BE2C (cell line): ENCODE measurements at places on chromosomes 1 and 21.

- DNase-seq, result no peak
Measured at GRCh38 chr1:75166821-75167220, 32.6 kb downstream of the LHX8 start.

GRCh38 chr1:25033828-25034705 is 104.0 kb upstream of the RUNX3 start:
- DNase-seq, result no peak

- DNase-seq, result no peak
Measured at GRCh38 chr1:172287208-172287607, 133.3 kb upstream of the C1orf105 start.

DNA sequence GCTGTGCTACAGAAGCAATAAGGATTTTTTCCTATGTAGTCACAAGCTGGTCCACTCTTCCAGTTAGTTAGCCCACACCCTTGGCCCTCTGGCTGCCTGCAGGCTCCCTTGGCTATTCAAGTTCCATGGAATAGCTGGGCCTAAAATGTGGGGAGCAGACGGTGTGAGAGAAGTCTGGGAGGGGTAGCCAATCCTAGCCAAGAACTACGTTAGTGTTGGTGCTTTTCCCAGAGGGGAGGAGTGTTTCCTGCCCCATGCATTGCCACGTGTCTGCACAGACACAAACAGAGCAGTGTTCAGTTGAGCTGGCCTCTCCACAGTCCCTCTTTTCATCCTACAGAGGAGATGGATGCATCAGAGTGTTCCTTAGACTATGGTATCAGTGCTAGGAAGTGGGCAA is 59.0 kb upstream of the IPO9 start:
- DNase-seq, result no peak

GRCh38 chr21:33369586-33369985 is 33.6 kb upstream of the IFNGR2 start:
- DNase-seq, result no peak

GRCh38 chr1:238324211-238324864 is 433.6 kb upstream of the ZP4 start:
- DNase-seq, result no peak

DNA sequence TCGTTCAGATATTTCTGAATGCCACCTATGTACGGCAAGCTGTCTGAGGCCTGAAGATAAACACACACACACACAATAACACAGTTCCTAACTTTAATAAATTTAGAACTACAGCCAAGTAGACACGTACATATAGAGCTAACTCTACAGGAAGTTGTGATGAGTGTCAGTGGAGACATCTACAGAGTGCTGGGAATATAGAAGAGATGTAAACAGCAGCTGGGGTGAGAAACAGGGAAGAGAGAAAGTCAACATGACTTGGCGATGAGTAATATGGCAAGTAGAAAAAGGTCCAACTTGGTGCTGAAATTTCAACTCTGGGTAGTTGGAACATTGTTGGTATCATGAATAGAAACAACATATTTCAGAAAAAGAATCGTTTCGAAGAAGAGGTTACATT is 206.5 kb downstream of the ZP4 start:
- DNase-seq, result no peak
